Left lobe of liver (tissue), 2 donors: ENCODE measurements at places on chromosomes 7 and 10.

DNA sequence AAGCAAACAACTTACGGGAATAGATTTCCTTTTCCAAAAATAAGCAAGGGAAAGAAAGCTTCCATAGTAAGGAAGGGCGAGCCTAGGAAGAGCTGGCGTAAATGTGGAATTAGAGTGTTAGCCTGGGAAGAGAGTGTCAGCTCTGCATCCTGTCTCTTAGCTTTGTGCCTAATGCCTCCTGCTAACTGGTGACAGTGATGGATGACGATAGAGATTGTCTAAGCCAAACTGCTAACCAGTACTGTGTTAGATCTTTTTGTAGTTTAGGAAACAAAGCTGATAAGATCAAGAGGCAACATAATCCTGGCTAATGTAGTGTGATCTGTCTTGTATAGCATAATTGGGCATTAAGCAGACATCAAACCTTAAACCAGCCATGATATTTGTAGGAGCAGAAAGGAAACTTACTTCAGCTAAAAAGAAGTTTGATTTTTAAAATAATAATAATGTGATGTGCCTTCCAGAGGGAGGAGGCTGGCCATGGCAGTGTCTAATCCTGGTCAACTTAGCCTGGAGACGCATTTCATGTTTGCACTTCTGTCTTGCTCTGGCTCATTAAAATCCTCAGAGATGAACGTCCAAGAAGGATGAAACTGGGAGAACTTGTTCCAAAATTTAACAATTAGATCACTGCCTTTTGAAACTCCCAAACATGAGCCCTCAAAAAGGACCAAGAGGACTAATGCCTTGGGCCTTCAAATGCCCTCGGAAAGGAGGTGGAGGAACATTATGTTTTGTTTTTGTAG, 85.1 kb downstream of the FAM204A start:
- DNase-seq, result no peak

GRCh38 chr7:37666026-37666799, 17.4 kb upstream of the GPR141 start:
- no peak for DNase-seq

- DNase-seq, result no peak
Observed at GRCh38 chr10:112793202-112793921, 156.7 kb upstream of the TCF7L2 start.

DNA sequence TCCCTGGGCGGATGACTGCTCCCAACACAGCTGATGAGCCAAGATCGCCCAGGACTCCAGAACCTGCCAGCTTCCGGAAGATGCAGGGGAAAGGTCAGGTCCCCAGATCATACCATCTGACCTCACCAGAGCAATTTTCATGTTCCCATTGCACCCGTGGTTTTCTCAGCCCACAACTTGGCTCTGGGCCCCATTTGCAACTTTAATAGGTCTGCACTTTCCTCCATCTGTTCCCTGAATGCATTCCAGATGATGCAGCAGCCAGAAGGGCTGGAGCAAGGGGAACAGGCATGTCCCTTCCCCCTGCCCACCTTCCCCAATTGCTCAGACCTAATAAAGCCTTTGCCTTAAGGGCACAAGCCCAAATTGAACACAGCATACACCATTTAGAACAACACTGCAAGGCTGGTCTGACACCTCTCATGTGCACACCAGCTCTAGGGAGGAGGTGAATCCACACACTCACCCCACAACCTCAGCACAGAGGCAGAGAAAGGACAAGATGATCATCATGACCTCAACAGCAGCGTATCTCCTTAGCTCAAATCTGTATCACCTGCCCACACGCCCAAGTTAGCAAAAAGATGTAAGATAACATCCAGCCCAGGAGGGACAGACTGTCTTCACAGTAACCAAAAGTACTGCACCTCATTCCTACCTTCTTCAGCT, 87.5 kb downstream of the PLXNA4 start:
- DNase-seq, result no peak

GRCh38 chr10:59720377-59720776, 10.7 kb upstream of the SLC16A9 start:
- DNase-seq, result no peak

GRCh38 chr10:19817231-19817933, 1.1 kb downstream of the PLXDC2 start:
- DNase-seq, result no peak

DNA sequence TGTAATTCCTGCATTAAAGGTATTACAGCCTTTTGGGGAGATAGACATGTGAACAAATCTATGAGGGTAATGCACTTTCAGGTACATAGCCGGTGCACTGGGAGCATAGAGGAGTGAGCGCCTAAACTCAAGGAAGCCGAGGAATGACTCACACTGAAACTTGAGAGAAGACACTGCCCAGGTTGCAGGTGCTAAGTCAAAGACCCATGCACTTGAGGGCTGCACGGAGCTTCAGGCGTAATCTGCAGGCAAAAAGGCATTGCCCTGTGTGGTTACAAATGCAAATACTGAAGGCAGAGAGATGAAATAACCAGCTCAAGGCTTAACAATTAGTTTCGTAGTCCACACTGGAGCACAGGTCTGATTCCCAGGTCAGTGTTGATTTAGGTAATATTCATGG, 51.0 kb upstream of the OSBPL3 start:
- no peak for DNase-seq

DNA sequence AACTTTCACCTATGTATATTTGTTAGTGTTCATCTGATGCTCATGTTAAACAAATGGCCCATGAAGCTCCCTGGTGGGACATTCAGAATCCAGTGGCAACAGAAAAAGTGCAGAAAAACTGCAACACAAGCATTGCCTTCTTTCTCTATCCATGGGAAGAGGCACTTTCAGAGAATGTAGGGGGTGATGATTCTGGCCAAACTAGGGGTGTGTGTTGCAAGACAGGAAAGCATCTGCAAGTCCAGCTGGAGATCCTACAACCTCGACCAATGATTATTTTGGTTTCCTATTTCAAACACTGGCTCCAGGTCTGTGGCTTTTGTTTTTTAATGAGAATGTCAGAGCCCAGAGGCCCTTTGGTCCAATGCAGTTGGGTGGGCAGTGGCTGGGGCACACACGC, 198.7 kb downstream of the CXCL12 start:
- DNase-seq, result no peak

GRCh38 chr10:129165770-129166169, 301.3 kb upstream of the MGMT start:
- DNase-seq, result no peak

DNA sequence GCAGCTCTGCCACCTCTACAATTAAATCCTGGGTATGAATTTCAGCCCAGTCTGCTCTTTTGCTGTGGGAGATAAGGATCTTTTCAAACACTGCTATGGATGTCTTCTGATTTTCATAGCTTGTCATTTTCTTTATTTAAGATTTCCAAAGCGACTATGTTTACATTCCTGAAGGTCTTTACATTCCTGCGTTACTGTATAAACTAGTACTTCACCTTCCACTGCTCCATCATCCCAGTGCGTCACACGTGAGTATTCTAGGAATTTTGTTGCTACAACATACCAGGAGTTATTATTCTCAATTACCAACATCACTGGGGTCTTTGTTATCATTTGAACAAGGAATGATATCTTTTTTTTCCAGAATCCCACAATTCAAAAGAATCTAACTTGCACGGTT, 944.7 kb downstream of the SORCS3 start:
- no peak for DNase-seq

- no peak for DNase-seq
Observed at GRCh38 chr7:107029061-107029763, 15.3 kb upstream of the PRKAR2B start.

GRCh38 chr7:78149787-78150186, 351.2 kb downstream of the PHTF2 start:
- no peak for DNase-seq

- peak; percentile 89 for DNase-seq
Observed at GRCh38 chr7:1842321-1843221, 172.5 kb downstream of the ELFN1 start.

DNA sequence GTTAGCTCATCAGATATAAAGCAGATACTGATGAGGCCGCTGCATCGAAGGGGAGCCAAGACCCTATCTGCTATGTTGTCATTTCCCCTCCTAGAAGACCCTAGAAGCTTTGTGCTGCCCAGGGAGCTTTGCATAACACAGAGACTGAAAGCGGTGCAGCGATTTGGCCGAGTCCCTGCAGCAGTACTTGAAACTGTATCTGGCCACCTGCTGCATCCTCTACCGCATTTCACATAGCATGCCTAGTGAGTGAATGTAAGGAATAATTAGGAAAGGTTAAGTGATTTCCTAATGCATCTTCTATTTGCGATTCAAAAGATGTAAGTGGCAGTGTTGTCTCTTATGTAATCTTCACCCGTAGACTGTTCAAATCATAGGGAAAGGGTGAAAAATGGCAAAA, 106.7 kb downstream of the LRMDA start:
- no peak for DNase-seq

DNA sequence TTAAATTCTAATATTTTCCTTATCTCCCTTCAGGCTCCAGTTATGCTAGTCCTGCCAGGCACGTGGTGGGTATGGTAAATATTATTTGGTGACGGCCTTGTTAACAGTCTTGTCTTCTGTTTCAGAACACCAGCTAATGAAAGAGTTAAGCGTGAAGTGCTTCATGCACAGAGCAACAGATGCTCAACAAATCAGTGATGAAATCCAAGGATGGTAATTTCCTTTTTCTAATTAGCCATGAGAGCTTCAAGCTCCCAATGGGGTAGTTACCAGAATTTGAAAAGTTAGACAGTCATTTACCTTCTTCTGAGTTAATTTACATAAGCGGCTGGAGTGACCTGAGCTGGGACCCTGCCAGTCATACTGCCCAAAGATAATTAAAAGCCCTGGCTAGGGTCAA, 1.9 kb upstream of the OTUD1 start:
- no peak for DNase-seq

- DNase-seq, result peak; percentile 44
Observed at GRCh38 chr7:2734751-2735571, 47.0 kb downstream of the AMZ1 start.

GRCh38 chr7:154598864-154599263, 404.1 kb downstream of the PAXIP1 start:
- DNase-seq, result no peak

GRCh38 chr10:124225029-124225466, 131.7 kb upstream of the CHST15 start:
- no peak for DNase-seq

- no peak for DNase-seq
Observed at GRCh38 chr7:93715234-93715633, 140.7 kb upstream of the CALCR start.

GRCh38 chr10:95445837-95446486, 115.2 kb downstream of the SORBS1 start:
- DNase-seq, result peak; percentile 74

GRCh38 chr7:100963386-100963785, 6.0 kb upstream of the MUC12 start:
- no peak for DNase-seq

- DNase-seq, result no peak
Observed at GRCh38 chr7:54824655-54825054, 65.6 kb upstream of the SEC61G start.

GRCh38 chr7:55574051-55574717, 1.9 kb upstream of the VOPP1 start:
- no peak for DNase-seq

DNA sequence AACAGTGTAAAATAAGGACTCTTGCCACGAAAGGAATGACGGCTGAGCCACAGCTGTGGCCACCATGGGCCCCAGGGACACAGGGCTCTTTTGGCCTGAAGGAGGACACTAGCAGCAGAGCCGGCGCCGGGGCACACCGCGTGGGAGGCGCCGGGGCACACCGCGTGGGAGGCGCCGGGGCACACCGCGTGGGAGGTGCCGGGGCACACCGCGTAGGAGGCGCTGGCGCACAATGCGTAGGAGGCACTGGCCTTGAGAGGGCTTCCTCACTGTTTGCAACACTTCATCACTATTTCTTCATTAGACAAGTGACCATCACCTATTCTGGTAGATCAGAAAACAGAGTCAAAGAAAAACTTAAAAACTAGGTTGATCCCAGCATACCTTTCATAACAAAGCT, 23.4 kb downstream of the ESYT2 start:
- DNase-seq, result no peak

GRCh38 chr7:40873248-40873647, 738.4 kb downstream of the SUGCT start:
- no peak for DNase-seq

DNA sequence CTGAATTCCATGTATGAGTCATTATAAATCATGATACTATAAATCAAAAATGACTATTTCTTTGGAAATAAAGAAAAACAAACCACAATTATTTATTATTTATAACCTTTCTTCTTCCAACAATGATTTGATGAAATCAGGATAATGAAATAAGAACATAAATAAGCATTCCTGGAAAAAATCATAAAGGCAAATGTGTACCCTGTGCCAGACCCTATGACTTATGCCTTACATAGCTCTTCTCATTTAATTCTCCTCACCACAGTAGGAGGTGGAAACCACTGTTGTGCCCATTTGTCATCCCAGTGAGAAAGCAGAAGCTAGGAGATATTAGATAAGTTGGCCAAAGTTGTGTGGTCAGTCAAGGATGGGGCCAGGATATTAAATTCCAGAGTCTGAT, 255.1 kb downstream of the DOCK4 start:
- DNase-seq, result no peak

DNA sequence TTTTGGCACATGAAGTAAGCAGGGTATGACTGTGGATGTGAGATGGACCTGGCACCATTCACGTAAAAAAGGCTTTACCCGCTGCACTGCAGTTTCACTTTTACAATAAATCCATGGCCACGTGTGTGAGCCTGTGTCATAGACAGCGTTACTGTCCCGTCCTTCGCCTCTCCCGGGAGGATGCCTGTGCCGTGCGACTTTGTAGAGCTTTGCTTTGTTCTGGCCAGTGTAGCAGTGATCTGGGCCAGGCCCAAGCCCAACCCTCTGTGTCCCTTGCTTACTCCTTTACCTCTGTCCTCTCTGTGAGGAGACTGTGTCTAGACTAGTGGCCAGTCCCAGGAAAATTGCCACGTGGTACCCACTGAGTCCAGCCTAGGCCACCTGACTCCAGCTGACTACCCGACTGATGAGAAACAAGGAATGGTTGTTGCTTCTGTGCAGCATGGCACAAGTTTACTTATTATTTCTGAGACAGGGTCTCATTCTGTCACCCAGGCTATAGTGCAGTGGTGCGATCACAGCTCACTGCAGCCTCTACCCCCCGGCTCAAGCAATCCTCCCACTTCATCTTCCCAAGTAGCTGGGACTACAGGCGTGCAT, 48.1 kb downstream of the JAKMIP3 start:
- peak; percentile 41 for DNase-seq

GRCh38 chr7:30659312-30659711, 22.9 kb downstream of the CRHR2 start:
- no peak for DNase-seq

- no peak for DNase-seq
Observed at GRCh38 chr7:39336442-39336841, 229.8 kb upstream of the YAE1 start.

GRCh38 chr10:22515009-22515408, 169.7 kb downstream of the SPAG6 start:
- DNase-seq, result no peak
